ENCODE measurements at places on chromosomes 7 and 10.

DNA sequence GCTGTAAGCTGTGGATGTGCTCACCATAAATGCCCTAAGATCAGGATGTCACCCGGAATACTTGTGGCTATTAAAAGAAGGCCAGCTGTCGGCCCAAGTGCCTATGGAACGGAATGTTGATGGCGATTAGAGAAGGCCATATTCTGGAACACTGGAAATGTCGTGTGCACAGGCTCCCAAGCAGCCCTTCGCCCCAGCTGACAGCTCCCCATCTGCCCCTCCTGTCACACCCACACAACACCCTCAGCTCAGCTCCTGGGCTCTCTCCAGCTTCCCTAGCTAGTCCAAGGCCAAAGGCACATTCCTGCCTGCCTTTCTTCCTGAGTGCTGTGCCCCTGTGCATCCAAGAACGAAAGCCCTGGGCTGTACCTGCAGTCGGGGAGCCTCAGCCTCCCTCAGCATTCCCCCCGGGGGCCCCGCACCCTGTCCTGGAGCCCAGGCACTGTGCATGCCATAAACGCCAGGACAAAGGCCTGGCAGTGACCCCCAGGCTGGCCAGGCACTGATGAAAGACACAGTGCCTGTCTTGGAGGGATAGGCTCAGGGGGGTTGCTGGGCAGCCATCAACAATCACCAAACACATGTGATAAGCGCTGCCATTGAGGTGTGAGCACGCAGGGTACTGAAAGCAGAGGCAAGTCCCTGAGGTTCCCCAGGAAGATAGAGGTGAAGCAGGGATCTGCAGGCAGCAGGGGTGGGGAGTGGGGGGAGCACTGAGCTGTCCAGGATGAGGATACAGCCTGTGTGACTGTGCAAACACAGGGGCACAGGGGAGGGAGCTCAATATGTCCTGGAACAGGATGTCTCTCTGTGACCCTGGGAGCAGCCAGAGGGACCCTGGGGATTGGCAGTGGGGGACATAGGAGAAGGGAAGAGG is 3.7 kb upstream of the LDB3 start:
- no peak for DNase-seq

DNA sequence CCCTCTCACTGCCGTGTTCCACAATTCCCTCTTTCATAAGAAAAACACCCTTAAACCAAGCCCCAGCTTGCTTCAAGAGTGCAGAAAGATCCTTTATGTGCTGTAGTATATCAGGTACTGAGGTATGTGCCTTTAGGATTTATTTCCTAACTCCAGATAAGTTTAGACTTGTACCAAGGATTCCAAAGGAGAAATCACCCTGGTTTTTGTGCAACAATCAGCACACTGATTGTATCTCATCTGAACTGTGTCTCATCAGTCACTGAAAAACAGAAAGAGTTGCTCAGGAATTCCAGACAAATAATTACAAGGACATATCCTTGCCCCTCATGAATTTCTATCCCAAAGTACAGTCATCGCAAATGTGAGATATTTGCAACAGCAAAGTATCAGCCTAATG is 77.2 kb upstream of the PTPRZ1 start:
- DNase-seq, result no peak

DNA sequence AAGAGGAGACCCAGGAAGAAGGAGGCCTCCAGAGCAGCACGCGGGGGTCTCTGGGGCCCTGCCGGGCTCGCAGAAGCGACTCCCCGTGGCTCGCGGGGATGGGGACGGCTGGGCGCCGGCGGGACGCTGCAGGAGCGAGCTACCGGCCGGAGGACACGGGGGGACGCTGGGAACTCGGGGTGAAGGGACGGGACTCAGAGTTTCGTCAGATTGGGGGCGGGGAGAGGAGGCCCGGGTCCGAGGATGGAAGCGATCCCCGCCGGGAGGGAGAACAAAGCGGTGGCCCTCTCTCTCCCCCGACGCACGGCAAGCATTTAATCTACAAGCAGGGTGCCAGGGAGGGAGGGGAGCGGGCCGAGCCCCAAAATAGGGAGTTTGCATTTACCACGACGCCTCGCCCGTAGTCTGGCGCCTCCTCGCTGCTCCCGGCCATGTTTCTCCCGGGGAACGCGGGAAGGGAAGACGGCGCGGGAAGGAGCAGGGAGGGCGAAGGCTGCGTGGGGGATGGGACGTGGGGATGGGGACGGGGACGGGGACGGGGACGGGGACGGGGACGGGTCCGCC is at the start of gene PRTFDC1:
Gene PRTFDC1 (minus strand): TSS at position 464 of the 564 bp plus-strand sequence. CDS start 31 bp downstream, at position 433.
- DNase-seq, result no peak

DNA sequence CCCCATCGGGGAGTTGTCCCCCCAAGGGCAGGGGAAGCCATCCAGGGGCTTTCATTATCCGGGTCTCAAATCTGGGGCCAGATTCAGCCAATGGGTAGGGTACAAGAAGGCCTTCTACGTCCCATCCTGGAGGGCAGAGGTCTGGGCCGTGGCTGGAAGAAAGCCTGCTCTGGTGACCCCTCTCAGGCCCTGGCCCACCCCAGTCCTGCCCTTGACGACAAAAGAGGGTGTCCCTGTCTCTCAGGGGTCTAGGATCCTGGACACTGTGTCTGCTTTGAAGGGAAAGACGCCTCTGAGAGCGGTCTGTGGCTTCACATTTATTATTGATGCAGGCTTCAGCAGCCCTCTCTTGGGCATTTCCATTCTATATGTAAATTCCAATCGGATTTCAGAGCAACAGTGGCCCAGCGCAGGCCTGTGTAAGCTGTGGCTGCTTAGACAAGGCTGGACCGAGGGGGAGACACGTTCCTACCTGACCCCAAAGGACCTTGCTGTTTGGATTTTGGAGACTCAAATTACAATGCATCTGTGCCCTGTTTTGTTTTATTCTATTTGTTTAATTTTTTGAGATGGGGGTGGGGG is 83.2 kb upstream of the BAIAP2L1 start:
- DNase-seq, result no peak

- DNase-seq, result no peak
Measured at GRCh38 chr7:41948503-41948902, 245.6 kb upstream of the INHBA start.
